ENCODE measurements at places on chromosomes 11 and 22.

DNA sequence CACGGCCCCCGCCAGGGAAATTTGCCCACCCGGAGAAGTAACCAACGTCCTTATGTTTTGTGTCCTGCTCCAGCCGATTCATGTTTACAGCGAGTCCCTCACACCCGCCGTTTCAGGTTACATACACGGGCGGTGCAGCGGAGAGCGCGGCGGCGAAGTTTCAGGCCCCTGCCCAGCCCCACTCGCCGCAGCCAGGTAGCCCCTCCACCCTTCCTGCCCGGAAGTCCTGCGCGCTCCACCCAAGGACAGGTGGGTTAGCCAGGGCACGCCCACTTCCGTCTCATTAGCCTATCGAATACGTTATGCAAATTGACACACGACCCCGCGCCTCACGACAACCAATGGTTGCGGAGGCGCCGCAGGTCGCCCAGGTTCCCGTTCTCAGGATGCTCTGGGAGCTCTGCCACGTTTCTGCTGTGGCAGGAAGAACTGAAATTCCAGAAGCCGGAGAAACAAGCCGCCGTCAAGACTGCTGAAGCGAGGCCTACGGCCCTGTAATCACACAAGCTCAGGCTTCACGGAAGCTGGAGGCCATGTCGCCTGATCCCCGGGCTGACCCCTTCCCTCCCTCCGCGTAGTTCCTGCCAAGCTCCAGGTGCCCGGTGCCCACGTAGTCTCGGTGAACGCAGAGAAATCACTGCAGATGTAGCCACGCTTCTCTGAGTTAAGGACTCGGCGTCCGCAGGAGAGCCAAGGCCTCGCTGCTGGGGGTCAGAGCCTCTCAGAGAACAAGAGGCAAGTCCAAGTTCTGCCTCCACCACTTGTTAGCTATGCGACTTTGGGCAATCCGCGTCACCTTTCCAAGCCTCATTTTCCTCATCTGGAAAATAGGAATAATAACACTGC, 22.4 kb upstream of the MYH9 start:
- DNase-seq, result no peak

DNA sequence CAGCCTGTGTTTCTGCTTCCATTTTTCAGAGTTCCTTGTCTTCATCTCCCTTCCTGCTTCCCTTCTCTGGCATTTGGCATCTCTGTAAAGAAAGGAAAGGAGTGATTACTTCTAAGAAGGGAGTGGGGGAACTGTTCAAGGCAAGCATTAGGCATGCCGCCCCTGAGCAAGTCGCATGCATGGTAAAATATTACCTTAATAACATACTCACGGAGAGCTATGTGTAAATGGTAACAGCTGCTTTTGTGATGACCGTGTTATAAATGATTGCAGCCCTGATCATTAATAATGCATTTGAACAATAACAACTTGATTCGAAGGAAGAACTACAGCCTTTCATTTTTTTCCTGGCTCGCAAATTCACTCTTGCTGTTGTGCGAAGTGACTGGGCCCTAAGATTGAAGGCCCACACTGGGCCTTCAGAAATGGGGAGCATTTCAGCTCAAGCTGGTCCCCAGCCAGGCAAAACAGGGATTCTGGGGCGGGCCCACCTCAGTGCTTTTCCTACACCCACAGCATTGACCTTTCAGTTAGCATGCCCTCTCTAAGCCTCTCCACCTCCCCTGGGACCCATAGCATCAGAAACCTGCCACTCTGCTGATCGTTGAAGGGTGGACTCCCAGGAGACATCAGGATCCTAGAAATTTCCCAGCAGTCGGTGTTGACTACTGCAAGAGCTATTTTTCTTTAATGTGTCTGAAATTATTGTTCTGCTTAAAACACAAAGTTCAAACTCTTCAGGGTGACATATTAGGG, 263.0 kb upstream of the CADM1 start:
- DNase-seq, result no peak

GRCh38 chr22:50444663-50445062, 30.2 kb downstream of the SBF1 start:
- DNase-seq, result peak; percentile 89

DNA sequence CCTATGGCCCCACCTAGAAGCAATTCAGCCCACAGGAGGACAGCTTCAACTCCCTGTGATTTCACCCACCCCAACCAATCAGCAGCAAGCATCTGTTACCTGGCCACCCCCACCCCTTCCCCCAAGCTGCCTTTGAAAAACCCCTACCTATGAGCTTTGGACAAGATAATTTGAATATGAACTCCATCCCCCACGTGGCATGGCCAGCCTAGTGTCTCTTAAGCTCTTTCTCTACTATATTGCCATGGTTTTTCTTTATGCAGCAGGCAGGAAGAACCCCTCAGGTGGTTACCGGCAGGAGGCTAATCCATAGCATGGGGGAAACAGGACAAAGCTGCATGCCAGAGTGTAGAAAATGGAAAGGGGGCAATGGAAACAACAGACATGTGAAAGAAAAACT, 29.0 kb downstream of the CTSC start:
- DNase-seq, result no peak

GRCh38 chr11:76792505-76793264, 9.5 kb downstream of the TSKU start:
- DNase-seq, result no peak

DNA sequence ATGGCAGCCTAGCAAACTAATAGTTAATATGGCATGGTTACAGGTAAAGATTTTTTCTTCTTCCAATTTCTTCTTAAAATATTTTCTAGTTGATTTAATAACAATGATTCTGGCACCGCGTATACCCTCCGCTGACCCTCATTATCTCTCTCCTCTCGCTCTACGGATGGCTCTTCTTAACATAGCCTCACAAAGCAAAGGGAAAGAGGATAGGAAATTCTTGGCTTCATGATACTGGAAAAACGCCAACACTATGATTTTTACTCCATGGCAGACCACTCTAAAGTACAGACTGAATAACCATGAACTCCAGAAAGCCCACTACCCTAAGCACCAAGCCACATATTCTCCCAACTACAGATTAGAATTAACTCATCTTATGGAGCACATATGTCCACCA, 6.1 kb downstream of the PI4KA start:
- DNase-seq, result no peak

GRCh38 chr11:70092959-70093715, 15.0 kb downstream of the ANO1 start:
- DNase-seq, result no peak

- peak; percentile 59 for DNase-seq
Observed at GRCh38 chr11:77590194-77590782, 535 bp downstream of the AQP11 start.

DNA sequence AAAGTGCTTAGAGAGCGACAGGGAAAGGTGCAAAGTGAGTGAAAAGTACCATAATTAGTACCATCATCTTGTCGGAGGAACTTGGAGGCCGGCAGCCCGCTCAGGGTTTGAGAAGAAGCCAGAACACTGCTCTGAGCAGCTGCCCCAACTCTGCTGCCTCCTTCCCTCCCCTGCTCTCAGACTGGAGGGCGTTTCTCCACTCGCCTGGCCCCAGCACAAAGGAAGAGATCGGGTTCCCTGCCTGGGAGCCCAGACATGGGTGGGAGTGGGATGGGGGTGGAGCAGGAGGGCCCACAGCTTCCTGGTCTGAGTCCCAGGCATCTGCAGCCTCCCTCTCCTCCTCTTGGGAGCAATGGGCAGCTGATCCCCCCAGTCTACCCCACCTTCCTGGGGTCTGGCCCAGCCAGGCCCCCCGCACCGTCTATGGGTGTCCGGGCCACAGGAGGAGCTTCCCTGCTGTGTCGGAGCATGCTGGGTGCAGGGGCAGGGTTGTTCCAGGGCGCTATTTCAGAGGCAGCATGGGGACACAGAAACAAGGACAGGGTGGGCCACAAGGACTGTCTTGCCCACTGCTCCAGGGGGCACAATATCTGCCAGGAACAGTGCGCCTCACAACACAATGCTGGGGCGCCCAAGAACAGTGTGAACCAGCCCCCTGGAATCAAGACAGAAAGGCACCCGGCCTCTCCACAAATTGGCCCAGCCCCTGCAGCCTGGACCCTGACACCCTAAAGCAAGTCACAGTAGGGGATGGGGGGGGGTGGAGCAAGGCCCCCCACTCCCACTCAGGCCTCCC, 4.8 kb downstream of the LIF start:
- DNase-seq, result no peak

- DNase-seq, result no peak
Observed at GRCh38 chr22:26170795-26171580, 1.7 kb downstream of the SEZ6L start.

DNA sequence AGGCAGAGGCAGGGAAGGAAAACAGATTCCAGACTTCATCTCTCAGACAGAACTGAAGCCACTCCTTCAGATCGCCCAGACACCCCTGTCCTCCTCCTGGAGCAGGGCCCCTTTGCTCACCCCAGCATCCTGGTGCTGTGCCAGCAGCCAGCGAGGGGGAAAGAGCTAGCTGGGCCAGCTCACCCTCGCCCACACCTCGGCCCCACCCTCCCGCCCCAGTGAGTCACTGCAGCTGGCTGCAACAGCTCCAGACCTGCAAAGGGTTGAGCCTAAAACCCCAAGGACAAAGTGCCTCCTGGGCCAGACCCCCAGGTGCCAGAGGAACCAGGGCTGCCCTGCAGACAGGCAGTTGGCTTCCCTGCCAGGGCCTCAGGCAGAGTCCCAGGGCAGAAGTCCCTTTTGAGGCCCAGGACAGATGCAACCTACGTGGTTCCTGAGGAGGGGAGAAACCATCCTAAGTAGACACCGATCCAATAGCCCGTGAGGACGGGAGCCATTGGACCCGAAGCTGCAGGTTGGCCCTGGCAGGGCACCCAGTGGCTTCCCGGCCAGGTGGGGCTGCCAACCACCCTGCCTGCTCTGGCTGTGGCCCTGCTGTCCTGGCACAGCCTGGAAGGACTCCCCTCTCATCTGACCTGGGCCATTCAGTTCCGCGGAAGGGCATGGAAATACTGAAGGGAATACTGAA, 7.2 kb downstream of the AHNAK start:
- DNase-seq, result peak; percentile 93

DNA sequence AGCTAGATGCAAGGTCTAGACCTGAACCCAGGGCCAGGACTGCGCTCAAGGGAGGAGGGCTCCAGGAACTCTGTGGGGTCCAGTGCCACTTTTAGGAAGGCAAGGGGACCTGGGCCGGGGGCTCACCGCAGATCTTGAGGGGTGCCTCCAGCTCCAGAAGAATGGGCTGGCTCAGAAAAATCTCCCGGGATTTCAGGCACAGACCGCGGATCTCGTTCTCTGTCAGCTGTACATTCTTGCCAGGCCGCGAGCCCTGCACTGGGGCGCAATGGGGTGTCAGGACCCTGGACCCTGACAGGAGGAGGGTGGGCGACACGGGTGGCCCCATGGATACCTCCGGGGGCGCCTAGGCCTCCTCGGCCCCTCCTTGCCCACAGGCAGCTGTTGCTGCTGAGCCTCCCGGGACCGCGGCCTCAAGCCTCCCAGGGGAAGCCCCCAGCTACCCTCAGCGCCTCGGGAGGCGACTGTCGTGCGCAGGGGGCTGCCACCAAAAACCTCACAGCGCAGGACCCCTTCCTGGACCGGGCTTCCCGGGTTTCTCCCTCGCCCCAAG, 640 bp downstream of the PPP1CA start:
- DNase-seq, result no peak

GRCh38 chr11:75663808-75664207, 5.0 kb downstream of the MAP6 start:
- no peak for DNase-seq

GRCh38 chr11:70853068-70853769, 399.2 kb downstream of the SHANK2 start:
- DNase-seq, result no peak

DNA sequence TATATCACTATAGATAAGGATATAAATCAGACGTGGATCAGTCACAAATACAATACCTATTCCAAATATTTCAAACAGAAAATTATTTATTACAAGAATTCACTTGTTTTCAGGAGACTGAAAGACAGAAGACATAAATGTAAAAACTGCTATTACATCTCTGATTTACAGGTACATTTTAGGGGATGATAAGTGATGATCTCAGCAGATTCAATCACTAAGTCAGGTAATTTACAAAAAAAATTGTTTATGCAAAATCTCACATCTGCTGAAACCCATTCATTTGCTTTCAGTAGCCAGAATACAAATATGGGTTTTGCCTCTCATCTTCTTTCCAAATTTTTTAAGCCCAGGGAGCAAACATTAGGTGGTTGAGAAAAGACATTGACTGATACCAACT, 1648.4 kb upstream of the RAG2 start:
- no peak for DNase-seq

DNA sequence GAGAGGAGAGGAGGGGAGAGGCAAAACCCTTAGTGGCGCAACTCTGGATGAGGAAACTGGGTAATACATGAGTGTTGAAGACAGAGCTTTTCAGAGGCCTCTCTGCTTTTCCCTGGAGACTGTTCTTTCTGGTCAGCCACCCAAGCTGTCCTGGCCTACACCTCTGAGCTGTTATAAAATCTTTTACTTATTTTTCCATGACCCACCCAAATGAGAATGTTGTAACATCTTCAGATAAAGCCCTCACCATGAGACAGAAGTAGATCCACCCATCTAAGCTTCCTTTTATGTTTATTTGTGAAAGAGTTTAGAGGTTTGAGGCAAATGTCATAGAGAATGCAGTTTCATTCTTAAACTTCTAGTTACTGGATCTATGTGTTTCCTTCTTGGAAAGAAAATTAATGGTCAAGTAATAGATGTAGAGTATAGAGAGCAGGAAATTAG, 20.3 kb upstream of the APLP2 start:
- DNase-seq, result no peak

GRCh38 chr11:47400768-47401279, 7.6 kb upstream of the SLC39A13 start:
- DNase-seq, result no peak

- no peak for DNase-seq
Observed at GRCh38 chr11:82765466-82766034, 31.9 kb upstream of the FAM181B start.

- no peak for DNase-seq
Observed at GRCh38 chr11:45983471-45983845, 61.0 kb downstream of the LARGE2 start.

DNA sequence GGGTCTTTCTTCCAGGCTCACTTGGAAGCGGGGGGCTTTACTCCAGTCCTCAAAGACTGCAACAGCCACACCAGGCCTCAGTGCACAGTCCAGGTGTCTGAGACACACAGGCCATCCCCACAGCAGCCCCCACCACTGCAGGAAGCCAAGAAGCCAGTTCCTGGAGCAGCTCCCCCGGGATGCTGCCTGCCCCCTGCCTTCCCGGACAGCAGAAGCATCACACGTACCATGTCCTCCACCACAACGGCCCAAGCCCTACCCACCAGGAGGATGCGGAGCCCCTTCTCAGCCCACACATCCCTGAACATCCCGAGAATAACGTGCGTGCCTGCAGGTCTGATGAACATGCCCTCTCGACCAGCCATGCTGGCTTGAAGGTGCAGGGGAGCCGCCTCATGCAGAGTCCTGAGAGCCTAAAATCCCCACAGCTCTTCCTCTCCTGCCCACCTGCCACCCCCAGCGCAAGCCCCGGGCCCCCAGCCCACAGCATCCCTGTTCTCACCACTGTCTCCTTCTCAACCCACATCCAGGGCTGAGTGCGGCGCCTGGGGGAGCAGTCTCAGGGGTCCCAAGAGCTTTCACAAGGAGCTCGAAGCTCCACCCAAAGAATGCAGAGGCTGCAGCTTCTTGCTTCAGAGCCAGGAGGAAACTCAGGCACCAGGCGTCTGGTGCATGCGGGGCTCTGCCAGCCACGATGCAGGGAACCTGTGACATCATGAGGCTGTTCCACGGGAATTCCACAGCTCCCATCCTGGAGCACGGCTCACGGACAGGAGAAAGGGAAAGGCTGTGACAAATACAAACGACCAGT, 209.6 kb downstream of the BRD1 start:
- DNase-seq, result no peak

- DNase-seq, result no peak
Observed at GRCh38 chr22:17518406-17518805, 44.9 kb upstream of the SLC25A18 start.

GRCh38 chr11:64132191-64132771, 33.6 kb downstream of the MACROD1 start:
- DNase-seq, result no peak

Measured in fibroblast of mammary gland (primary cell).